CD4-positive, alpha-beta T cell treated with Interleukin-6 at 100 ng/mL for 8 hours (primary cell): ENCODE measurements at places on chromosomes 12 and 14.

GRCh38 chr12:47570151-47570550 lies 135.7 kb downstream of the RPAP3 start:
- DNase-seq: no peak

DNA sequence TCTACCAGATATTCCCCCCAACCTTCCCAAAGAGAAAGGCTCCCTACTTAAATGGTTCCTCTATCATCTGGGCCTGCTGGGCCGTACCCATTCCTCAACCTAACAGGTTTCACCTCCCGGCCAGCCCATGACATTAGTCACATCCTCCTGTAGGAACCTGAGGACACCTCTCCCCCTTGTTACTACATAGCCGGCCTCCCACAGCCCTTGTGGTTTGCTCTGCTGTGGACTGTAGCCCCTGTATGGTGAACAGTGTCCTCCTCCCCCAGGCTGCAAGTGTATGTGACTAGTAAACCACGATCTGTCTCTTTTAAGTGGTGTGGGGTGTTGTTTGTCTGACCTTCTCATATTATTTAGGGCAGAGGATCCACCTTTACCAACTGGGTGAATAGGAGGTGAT lies 371.7 kb downstream of the RGS6 start:
- no peak for DNase-seq

DNA sequence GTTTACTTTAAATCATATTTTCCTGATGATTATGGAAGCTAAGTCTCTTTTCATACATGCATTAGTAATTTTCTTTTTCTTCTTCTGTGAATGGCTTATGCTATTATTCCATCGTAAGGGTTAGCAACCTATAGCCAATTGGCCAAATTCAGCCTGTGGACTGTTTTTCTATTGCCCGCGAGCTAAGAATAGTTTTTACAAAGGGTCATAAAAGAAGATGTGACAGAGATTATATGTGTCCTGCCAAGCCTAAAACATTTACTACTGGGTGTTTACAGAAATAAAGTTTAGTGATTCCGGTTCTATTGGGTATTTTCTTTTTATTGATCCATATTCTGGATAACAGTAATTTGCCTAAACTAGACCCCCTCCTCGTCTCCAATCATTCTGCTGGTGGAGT lies 268.8 kb upstream of the DIO3 start:
- no peak for DNase-seq

- no peak for DNase-seq
Measured at GRCh38 chr12:130511285-130511684, 173.6 kb downstream of the PIWIL1 start.

- no peak for DNase-seq
Measured at GRCh38 chr12:7158781-7159609, 28.8 kb downstream of the CLSTN3 start.

GRCh38 chr14:69845050-69845581 lies 34.1 kb upstream of the SMOC1 start:
- no peak for DNase-seq

GRCh38 chr12:118326991-118327390 lies 45.7 kb downstream of the TAOK3 start:
- no peak for DNase-seq

- DNase-seq: peak; percentile 69
Measured at GRCh38 chr12:107027636-107028053, 40.7 kb upstream of the MTERF2 start.

DNA sequence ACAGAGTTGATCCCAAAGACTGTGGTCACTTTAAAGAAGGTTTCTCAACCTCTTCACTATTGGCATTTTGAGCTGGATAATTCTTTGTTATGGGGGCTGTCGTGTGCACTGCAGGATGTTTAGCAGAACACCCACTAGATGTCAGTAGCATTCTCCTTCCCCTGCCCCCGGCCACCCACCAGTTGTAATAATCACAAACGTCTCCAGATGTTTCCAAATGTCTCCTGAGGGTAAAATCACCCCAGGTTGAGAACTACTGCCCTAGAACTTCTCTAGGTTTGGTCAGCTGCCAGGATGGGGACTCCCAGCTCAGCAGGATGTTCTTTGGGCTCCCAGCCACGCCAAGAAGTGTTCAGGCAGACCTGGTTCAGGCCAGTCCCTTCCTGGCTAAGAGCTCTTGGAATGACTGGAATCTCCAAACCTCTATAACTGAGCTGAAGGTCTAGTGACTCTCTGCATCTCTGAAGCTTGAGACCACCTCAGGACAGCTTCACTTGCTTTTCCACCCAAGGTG lies 12.5 kb upstream of the AJUBA start:
- peak; percentile 41 for DNase-seq

GRCh38 chr14:101731187-101732080 lies 30.1 kb upstream of the PPP2R5C start:
- peak; percentile 88 for DNase-seq

- DNase-seq: peak; percentile 8
Measured at GRCh38 chr12:110102255-110102654, 21.9 kb upstream of the IFT81 start.

DNA sequence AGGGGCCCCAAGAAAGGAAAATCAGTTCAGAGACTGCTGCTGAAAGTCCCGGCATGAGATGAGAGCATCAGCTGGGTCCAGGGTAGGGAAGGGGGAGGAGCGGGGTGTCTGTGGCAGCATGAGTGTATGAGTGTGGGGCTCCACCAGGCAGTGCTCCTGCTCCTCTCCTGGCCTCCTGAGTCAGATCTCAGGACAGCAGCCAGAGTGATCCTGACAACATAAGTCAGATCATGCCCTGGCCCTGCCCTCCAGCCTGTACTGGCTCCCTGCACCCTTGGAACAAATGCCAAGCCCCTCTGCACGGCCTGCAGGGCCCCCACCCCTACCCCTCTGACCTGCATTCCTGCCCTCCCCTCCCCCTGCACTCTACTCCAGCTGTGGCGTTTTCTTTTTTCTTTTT lies 24.2 kb upstream of the LRP1-AS start:
- DNase-seq: no peak

- DNase-seq: no peak
Measured at GRCh38 chr14:74491956-74492775, 939 bp downstream of the NPC2 start.

DNA sequence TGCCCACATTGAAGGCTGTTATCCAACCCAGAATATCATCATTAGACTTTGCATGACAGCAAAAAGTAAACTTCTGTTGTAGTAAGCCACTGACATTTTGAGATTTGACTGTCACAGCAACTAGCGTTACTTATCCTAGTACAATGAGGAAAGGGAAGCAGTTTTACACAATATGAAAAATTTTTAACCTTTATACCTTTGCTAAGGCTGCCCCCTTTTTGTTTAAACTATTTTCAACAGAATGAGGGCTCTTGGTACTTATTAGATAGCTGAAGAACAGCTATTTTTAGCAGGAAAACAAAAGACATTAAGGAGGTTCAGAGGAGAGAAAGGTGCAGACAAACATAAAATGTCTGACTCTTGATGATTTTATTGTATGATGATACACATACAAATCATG lies 23.4 kb upstream of the TMX1 start:
- DNase-seq: no peak

- DNase-seq: no peak
Measured at GRCh38 chr12:47414511-47414910, 291.3 kb downstream of the RPAP3 start.

- no peak for DNase-seq
Measured at GRCh38 chr14:69844171-69844570, 35.0 kb upstream of the SMOC1 start.

- no peak for DNase-seq
Measured at GRCh38 chr14:31057035-31057434, 30.9 kb upstream of the STRN3 start.

DNA sequence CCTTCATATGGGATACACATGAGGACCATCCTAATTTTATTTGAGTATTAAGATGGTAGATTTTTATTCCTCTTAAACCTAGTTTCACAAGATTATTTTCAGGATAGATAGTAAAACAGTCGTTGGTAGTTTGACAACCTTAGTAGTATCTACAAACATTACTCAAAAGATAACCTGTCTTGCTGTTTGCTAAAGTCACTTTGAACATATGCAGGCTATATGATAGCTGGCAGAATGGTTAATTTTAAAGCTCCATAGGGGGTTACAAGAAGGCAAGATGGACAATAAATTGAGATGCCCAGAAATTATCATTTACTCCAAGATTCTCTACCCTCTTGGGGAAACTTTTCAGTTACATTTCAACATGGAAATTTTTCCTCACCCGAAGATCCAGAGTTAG lies 525.7 kb downstream of the SOX5 start:
- DNase-seq: no peak

GRCh38 chr14:24361326-24361725 lies 6.7 kb upstream of the NFATC4 start:
- DNase-seq: no peak

GRCh38 chr14:102140027-102140749 lies 491 bp downstream of the WDR20 start:
- peak; percentile 6 for DNase-seq

DNA sequence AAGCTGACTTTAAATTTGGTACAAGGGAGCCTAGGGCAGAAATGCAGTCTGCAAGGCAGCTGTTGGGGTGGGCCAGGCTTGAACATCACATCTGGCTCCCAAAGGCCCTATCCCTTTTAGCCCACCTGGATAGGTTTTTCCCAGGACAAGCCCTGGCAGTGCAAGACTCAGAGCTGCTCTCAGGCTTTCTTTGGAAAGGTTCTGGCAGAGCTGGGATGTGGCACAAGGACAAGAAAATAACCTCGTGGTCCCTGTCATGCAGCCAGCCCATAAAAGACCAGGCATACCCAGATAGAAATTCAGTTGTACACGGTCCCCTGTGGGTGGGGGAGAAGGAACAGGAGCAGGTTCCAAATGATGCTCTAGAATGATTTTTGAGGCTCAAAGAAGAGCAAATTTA lies 206.9 kb downstream of the TTC7B start:
- DNase-seq: no peak
